ENCODE measurements at places on chromosomes 2 and 18. TPM values are rescaled to one million over a fixed set of nuclear protein-coding genes. Genes with fewer than 3 reads are reported as not detected.

Gene DOK6
- total RNA-seq: not detected

Gene AMER3
- not detected for total RNA-seq

Gene GAL3ST2
- not detected for total RNA-seq

Gene PRSS56
- total RNA-seq: not detected

Gene KYNU
- total RNA-seq: 1.1 TPM

All from PC-3 (cell line).